ENCODE measurements at places on chromosomes 3 and 15. TPM values are rescaled to one million over a fixed set of nuclear protein-coding genes. Genes with fewer than 3 reads are reported as not detected.

RPS17 gene
- 1,479 TPM for total RNA-seq

TMC3 gene
- not detected for total RNA-seq

ATP8B4 gene
- 98.3 TPM for total RNA-seq

GRCh38 chr3:44026220-44026865 is 215.3 kb upstream of the TOPAZ1 start:
- no peak overlapping the region for H3K27ac ChIP-seq
- peaks cover 5% of the 10 kb centered on the region for H3K4me1 ChIP-seq
- no peak overlapping the region for H3K4me3 ChIP-seq
- no peaks in the 10 kb centered on the region for H3K36me3 ChIP-seq
- peaks cover 68% of the 10 kb centered on the region for H3K27me3 ChIP-seq

GRCh38 chr3:195005251-195005620 is 265.7 kb downstream of the XXYLT1 start:
- peaks cover 10% of the 10 kb centered on the region for H3K27me3 ChIP-seq
- no peaks in the 10 kb centered on the region for H3K4me1 ChIP-seq
- no peaks in the 10 kb centered on the region for H3K36me3 ChIP-seq

GRCh38 chr3:149532489-149533180 is 58.1 kb downstream of the TM4SF4 start:
- H3K36me3 ChIP-seq: no peaks in the 10 kb centered on the region
- DNase-seq: no peak
- H3K27ac ChIP-seq: no peak overlapping the region
- H3K27me3 ChIP-seq: peaks cover 3% of the 10 kb centered on the region
- H3K4me1 ChIP-seq: peaks cover 9% of the 10 kb centered on the region

- no peaks in the 10 kb centered on the region for H3K36me3 ChIP-seq
- no peak for DNase-seq
- H3K27ac ChIP-seq: no peak overlapping the region
- no peak overlapping the region for H3K4me3 ChIP-seq
- H3K27me3 ChIP-seq: no peaks in the 10 kb centered on the region
Observed at GRCh38 chr3:20608054-20608738, 422.2 kb upstream of the SGO1 start.

DNA sequence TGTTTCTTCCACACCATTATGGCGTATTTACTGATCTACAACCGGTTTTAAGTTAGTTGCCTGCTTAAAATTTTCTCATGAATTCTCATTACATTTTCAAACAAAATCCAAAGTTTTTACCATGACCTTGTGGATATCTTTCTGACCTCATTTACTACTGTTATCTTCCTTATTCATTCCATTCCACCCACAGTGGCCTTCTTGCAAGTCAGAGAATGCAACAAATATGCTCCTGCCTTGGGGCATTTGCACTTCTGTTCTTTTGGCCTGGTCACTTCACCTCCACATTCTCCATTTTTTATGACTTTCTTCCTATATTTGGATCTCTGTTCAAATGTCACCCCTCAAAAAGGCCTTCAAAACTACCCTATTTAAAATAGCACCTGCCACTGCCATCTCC is 8.8 kb upstream of the SLC15A2 start:
- H3K4me1 ChIP-seq: peaks cover 8% of the 10 kb centered on the region
- H3K4me3 ChIP-seq: no peak overlapping the region
- no peaks in the 10 kb centered on the region for H3K27me3 ChIP-seq
- no peak overlapping the region for H3K27ac ChIP-seq
- DNase-seq: no peak

DNA sequence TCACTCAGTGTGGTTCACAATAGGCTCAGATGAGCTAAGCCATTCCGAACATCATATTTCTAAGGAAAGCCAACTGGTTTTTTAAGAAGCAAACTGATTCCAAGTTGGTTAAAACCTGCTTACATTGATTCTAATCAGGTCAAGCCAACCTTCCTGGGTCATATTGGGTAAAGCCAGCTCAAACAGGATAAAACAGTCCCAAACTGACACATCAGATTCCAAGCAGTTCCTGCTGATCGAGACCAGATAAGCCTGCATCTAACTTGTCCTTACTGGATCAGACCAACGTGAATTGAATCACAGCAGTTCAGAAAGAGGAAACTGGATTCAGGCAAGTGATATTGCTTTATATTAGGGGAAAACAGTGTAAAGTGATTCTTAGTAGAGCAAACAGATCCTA is 18.6 kb upstream of the THSD4 start:
- no peak for DNase-seq
- H3K27me3 ChIP-seq: peaks cover 3% of the 10 kb centered on the region
- H3K4me3 ChIP-seq: no peak overlapping the region
- H3K4me1 ChIP-seq: no peaks in the 10 kb centered on the region
- H3K27ac ChIP-seq: no peak overlapping the region

DNA sequence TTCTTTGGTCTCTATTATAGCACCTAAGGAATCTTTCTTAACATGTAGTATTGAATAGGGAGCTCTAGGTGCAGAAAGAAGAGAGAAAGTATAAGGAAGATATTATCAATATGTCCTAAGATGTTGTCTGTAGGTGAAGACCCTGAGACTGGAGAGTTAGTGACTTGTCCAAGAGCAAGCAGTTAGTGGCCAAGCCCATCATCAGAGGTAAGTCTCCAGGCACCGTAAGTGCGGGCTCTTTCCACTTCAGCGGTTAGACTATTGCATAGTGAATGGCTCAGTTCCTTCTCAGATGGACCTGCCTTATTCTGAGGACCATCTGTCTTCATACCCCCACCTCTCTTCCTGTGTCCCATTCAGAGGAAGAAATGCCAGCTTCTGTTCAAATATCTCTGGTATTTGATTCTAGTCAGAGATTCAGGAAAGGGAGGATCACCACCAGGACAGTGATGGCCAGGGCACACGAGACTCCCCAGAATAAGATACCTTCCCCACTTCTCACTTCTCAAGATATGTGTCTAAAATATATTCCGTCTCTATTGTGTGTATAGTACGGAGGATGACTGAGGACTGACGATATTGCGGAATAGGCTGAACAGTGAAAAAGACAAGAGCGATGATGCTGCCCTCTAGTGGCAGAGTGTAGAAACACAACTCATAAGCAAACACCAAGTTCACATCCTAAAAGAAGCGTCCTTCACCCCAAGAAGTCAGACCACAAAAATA is 19.1 kb upstream of the ADGRG7 start:
- H3K4me1 ChIP-seq: peaks cover 4% of the 10 kb centered on the region
- peak; percentile 68 for DNase-seq
- H3K27me3 ChIP-seq: peaks cover 3% of the 10 kb centered on the region
- no peaks in the 10 kb centered on the region for H3K36me3 ChIP-seq
- peak overlapping the region; percentile 19 for H3K4me3 ChIP-seq
- H3K27ac ChIP-seq: no peak overlapping the region

DNA sequence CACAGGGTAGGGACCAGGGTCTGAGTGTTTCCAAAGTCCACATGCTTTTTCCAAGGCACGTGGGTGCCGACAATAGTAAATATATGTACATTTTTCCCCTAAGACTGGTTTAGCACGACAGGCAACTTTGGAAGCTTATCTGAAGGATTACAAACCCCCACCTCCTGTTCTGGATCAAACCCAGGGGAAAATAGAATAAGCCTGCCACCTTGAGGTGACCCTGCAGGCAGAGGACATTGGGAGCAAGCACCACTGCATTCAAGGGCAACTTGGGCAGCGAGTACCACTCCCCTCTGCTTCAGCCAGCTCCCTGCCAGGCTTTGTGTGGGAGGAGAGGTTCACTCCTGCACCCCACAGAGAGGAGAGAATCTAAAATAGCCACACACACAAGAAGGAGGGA is 44.8 kb downstream of the KBTBD12 start:
- no peak overlapping the region for H3K27ac ChIP-seq
- DNase-seq: no peak
- H3K4me1 ChIP-seq: no peaks in the 10 kb centered on the region
- H3K4me3 ChIP-seq: no peak overlapping the region

- H3K27ac ChIP-seq: no peak overlapping the region
- no peaks in the 10 kb centered on the region for H3K27me3 ChIP-seq
- H3K36me3 ChIP-seq: no peaks in the 10 kb centered on the region
Observed at GRCh38 chr3:89186456-89186855, 79.0 kb downstream of the EPHA3 start.

- no peak overlapping the region for H3K4me3 ChIP-seq
- no peak overlapping the region for H3K27ac ChIP-seq
- no peaks in the 10 kb centered on the region for H3K36me3 ChIP-seq
- no peak for DNase-seq
- no peaks in the 10 kb centered on the region for H3K4me1 ChIP-seq
Observed at GRCh38 chr3:76505202-76505845, 534.6 kb upstream of the ROBO2 start.

GRCh38 chr3:169288553-169288952 is 375.0 kb downstream of the MECOM start:
- no peak overlapping the region for H3K4me3 ChIP-seq
- no peak overlapping the region for H3K27ac ChIP-seq
- no peaks in the 10 kb centered on the region for H3K4me1 ChIP-seq
- DNase-seq: no peak
- no peaks in the 10 kb centered on the region for H3K36me3 ChIP-seq
